ENCODE measurements at places on chromosomes 6 and 20.

DNA sequence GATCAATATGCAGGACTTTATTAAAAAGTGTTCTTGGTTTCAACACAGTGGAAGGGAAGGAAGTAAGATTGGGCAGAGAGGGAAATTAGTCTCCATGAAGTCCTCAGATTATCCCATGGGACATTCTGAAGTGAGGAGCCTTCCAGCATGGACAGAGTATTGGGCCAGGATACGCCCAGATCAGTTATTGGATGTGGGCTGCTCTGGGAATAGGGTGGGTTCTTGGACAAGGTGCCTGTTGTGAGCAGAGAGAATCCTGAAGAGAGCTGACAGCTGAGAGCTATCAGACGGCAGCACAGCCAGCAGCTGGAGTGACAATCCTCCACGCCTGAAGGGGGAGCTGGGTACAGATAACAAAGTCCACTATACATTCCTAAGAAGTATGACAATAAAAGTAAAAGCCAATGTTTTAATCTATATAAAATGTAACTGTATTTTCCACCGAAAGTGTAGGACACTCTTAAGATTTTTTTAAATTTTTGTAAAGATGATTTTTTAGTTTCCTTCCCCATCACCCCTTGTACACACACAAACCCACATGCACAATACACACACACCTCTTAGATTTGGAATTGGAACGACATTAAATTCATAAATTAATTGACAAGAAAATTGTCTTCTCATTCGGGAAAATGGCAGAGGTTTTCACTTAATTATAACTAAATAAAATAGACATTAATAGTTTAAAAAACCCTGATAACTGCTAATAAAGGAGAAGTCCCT, 107.8 kb downstream of the FBXO5 start:
- DNase-seq, result no peak

GRCh38 chr6:36120539-36120938, 9.8 kb upstream of the MAPK13 start:
- DNase-seq, result no peak

DNA sequence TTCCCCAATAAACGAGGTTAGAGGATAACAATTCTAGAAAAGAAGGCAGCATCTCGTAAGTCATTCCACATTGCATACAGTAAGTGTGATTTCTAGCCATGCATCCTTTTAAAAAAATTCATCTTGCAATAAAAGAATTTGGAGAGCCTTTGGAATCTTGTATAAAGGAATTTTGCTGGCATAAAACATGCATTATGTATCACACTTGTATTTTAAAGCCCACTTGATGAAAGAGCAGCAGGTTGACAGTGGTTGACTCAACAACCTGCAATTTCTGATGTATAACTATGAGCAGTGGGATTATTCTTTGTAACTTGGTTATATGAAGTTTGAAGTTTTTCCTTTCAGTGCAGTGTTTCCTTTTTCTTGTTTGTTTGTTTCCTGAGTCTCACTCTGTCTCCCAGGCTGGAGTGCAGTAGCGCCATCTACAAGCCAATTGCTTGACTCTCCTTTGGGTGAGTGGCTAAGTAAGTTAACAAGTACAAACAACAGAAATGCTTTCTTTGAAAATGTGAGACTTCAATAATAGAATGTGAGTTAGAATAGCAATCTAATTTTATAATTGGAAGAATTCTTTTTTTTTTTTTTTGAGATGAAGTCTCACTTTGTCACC, 39.9 kb downstream of the JARID2 start:
- DNase-seq, result no peak

DNA sequence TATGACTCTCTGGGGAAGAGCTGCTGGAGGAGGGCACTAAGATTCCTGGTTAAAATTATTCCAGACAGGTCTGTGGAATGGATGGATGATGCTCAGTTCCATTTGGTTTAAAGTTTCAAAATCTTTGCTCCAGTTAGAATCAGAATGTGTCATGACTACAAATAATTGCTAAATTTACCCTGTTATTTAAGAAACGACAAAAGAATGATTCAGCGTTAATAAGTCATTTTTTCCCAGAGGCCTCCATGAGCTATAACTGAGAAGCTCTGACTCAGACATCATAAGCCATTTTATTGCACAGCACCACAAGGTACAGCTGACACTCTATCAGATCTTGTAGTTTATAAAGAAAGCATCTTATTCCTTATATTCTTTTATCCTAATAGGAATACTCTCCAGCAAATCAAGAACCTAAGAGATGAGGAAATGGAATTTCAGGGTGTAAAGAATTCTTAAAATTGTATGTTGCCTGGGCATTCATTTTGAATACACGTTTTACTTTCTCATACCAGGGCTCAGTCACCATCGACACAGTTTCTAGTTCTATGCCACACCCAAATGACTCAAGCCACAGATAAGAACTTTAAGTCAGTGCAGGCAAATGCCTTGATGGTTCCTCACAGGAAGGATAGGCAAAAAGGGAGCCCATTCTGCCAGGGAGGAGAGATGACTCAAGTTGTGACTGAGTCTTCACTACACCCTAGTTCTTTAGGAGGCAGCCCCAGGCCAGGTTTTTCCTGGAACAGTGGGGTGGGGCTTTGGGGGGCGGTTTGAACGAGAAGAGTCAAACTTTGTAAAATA, 636.0 kb downstream of the MMUT start:
- no peak for DNase-seq

GRCh38 chr20:51385646-51386530, 156.6 kb downstream of the NFATC2 start:
- DNase-seq, result no peak

DNA sequence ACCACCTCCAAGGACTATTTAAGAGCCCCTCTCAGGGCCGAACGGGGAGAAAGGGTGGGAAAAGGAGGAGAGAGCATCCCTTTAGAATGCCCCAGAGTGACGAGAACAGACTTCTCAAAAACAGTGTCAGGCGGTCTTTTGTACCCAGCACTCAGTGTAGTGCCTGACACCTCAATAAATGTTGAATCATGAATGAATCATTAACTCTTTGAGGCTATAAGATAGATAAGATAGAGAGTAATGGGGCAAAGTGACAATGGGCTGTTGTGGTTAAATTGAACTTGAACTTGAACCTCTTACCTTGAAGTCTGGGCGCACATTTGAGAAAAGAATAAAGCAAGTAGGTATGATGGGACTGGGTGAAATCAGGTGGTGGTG, 7.4 kb downstream of the TCF21 start:
- no peak for DNase-seq

GRCh38 chr6:109236115-109237076, 141.1 kb downstream of the CEP57L1 start:
- peak; percentile 6 for DNase-seq

DNA sequence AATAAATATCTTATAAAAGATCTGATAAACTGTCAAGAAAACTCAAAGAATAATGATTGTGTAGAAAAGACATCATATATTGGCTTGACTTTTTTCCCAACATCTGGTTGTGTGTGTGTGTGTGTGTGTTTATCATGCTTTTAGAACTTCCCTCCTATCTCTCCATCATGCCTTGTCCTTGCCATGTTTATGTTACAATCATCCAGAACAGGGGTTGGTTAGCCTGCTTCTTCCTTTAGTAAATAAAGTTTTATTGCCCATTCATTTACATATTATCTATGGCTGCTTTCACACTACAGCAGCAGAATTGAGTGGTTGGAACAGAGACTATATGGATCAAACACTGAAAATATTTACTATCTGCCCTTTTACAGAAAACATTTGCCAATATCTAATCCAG, 52.8 kb upstream of the RIPOR2 start:
- DNase-seq, result no peak

DNA sequence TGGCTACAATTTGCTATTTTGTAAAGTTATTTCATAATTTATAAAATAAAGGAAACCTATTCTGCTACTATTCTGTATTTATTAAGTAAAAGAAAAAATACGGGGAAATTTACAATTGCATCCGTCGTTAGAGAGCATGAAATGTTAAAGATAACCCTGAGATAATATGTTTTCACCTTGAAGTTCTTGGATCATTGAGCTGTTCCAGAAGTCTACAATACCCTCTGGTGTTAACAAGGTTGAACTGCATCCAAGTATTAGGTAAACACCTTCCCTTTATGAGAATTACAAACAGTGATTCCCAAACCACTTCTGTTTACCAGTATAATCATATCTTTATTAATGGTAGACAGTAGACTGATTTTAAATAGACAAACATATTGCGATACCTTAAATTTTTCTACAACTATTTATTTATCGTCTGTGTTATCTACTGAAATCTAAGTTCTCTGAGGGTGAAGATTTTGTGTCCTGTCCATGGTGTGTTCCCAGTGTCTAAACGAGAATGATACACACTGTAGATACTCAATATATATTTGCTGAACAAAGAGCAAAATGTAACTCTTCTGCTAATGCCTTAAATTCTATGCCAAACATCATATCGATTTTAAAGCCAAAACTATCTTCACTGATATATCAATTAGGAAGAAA, 28.2 kb downstream of the TBC1D32 start:
- DNase-seq, result no peak

DNA sequence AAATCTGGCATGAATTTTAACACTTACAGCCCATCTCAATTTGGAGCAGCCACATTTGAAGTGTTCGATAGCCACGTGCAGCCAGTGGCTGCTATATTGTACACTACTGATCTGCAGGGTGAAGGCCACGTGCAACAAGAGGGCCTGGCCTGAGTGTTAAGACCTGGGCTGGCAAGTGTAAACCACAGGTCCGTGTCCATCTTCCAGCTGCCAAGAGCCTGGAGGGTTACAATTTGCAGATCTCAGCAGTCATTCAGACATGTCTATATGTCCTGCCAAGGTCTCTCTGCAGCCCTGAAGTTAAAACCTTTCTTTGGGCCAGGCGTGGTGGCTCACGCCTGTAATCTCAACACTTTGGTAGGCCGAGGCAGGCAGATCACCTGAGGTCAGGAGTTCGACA, 14.1 kb downstream of the SGK2 start:
- no peak for DNase-seq

DNA sequence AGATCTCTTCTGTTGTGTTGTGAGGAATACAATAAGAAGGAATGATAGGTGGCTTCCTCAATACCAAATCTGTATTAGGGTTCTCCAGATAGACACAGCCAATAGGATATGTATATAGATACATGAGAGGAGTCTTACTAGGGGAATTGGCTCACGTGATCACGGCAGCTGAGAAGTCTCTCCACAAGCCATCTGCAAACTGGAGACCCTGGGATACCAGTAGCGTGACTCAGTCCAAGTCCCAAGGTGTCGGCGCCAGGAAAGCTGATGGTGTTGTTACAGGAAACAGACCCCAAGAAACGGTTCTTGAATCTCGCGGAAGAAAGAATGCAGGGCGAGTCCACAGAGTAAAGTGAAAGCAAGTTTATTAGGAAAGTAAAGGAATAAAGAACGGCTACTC, 61.4 kb downstream of the SYTL3 start:
- no peak for DNase-seq

GRCh38 chr6:158545043-158545966, 14.6 kb upstream of the TMEM181 start:
- no peak for DNase-seq

DNA sequence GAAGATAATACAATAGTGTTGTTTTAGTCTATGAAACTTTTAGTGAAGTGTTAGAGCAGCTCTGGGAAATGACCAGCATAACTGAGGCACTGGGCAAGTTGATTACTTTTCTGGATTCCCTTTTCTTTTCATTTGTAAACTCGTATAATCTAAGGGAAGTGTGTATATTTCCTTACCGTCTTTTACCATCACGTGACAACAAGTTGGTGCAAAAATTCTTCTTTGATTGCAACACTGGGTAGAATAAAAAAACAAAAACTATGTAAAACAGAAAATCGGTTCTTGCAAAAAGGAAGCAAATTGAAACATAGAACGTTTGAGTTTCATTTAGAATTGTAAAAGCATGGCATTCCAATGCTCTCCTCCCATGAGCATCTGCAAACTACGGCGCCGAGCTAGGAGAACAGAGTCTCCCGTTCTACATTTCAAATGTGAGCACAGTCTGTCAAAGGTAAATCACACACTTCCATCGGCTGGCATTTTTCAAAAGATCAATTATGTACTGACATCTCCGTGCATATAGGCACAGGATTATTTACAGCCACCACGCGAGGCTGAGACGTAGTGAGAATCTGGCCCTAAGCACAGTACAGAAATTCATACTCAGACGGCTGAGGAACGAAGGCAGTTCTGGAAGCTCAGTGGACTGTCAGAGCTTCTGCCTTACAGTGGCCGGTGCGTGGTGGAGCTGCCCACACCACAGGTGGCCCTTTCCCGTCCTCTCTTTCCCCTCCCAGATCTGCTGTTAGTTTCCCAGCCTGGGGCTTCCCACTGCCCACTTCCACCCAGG, 314.0 kb downstream of the BMP7 start:
- DNase-seq, result no peak

DNA sequence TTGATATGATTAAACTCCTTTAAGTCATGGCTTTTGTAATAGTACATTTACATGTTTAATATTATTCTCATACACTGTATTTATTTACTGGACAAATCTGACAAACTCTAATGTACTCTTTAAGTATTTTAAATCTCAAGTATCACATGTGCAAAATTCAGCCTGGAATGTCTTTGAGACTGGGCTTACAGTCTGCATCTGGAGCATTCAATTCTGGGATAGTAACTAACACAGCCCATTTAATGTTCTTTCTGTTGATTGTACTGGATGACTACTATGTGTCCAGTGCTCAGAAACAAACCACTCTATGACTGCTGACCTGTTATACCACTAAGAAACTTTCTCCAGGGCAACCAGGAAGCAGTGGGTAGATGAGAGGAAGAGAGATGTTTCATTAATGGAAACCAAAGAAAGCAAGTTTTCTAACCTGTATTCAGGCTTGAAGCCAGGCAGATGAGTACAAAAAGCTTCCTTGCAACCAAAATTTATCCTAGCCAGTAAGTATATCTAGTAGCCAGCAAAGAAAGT, 26.8 kb downstream of the FBXL4 start:
- DNase-seq, result no peak

GRCh38 chr6:56459030-56459805, 183.5 kb downstream of the DST start:
- DNase-seq, result no peak

- no peak for DNase-seq
Observed at GRCh38 chr6:56350628-56351260, 103.4 kb upstream of the COL21A1 start.

DNA sequence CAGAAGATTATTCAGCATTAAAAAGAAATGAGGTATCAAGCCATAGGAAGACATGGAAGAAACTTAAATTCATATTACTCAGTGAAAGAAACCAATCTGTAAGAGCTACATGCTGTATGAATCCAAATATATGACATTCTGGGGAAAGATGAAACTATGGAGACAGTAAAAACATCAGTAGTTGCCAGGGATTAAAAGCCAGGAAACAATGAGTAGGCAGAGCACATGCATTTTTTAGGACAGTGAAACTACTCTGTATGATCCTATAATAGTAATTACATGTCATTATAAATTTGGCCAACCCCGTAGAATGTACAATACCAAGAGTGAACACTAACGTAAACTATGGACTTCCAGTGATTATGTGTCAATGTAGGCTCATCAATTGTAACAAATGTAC, 92.8 kb upstream of the RNF217 start:
- DNase-seq, result no peak

DNA sequence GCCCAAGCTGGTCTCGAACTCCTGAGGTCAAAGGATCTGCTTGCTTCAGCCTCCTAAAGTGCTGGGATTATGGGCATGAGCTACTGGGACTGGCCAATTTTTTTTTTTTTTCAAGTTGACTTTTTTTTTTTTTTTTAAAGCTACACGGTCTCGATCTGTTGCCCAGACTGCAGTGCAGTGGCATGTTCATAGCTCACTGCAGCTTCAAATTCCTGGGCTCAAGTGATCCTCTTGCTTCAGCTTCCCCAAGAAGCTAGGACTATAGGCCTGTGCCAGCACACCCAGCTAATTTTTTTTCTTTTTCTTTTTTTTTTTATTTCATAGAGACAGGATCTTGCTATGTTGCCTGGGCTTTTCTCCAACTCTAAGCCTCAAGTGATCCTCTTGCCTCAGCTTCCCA, 59.5 kb downstream of the NCOA3 start:
- DNase-seq, result no peak

GRCh38 chr20:55561259-55561658, 444.1 kb downstream of the CBLN4 start:
- DNase-seq, result no peak
